GM23338 (cell line): ENCODE measurements at places on chromosomes 3 and 15. TPM values are rescaled to one million over a fixed set of nuclear protein-coding genes. Genes with fewer than 3 reads are reported as not detected.

MYH15 gene
- polyA plus RNA-seq, result not detected in 2 replicates

AMT gene
- 34.1 and 35.6 TPM in 2 replicates for polyA plus RNA-seq

GYG1 gene
- polyA plus RNA-seq, result 30.4 and 33.2 TPM in 2 replicates

MED12L gene
- 5.6 and 5.7 TPM in 2 replicates for polyA plus RNA-seq

DGKG gene
- 0.17 and 0.31 TPM in 2 replicates for polyA plus RNA-seq

MORC1 gene
- polyA plus RNA-seq, result not detected in 2 replicates

CRYGS gene
- polyA plus RNA-seq, result 1.8 and 2.0 TPM in 2 replicates

CSPG5 gene
- polyA plus RNA-seq, result 0.86 and 1.3 TPM in 2 replicates

LDHAL6B gene
- not detected in 2 replicates for polyA plus RNA-seq

CIDEC gene
- not detected in 2 replicates for polyA plus RNA-seq

RTP3 gene
- polyA plus RNA-seq, result 0.16 TPM in 1 of 2 replicates, not detected in the other

GP5 gene
- polyA plus RNA-seq, result 0.15 TPM in 1 of 2 replicates, not detected in the other
